ENCODE measurements at places on chromosomes 2 and 18.

GRCh38 chr2:213022987-213023386 lies 128.4 kb downstream of the IKZF2 start:
- DNase-seq = no peak

GRCh38 chr2:121475811-121476571 lies 54.7 kb upstream of the RNU4ATAC start:
- no peak for DNase-seq

GRCh38 chr2:30656079-30656478 lies 151.2 kb downstream of the CAPN13 start:
- no peak for DNase-seq

- no peak for DNase-seq
Observed at GRCh38 chr2:54000524-54000923, 29.7 kb upstream of the PSME4 start.

DNA sequence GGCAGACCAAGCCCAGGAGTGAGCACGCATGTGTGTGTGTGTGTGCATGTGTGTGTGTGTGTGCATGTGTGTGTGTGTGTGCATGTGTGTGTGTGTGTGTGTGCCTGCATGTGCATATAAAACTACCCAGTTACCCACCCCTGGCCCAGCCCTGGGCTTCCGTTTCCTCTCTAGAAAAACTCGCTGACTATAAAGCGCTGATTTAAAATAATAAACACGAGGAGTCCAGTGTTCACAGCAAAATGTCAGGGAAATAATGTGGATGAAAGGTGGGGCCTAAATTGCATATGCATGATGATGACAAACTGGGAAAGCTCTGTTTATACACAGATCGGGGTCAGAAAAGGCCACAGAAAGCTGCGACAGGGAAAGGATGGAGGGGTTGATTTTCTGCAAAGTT lies 7.5 kb downstream of the ADCY3 start:
- DNase-seq = no peak

DNA sequence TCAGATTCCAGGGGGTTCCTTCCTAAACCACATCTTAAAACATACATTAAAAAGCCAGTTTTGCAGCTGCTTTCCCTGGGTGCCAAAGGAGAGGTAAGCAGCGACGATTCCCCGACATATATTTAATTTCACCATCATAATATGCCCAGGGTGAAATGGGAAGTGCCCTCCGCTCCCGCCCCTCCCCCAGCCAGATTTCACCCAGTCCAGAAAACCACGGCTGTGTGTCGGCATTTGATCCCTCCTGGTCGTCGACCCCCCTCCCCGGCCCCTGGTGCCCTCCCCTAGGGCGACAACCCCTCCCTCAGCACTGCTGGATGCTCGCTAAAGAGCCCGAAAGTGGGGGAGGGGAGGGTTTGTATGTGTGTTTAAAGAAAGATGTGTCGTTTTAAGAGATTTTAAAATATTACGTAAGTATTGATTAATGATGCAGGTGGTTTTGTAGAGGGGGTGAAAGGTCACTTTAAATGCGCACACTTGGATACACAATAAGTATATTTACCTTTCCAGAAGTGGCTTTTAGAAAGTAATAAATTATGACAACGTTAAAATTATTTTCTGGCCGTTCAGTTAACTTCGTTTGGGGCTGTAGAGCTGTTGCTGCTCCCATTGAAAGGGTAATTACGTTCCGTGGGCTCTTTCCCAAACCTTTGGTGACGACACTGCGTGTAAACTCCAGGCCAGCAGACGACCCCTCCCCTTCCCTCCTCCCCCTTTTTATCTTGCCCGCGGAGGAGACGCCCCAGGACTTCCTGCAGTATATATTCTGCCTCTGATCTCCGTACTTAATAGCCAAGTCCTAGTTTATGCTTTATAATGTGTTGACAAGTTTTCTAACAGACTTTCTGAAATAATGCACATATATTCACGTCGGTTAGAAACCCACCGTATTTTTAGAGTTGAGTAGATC lies 3.4 kb upstream of the BCL11A start:
- no peak for DNase-seq

GRCh38 chr2:12070581-12070980 lies 324.1 kb downstream of the LPIN1 start:
- no peak for DNase-seq

GRCh38 chr18:49112031-49112430 lies 161.3 kb upstream of the SMAD7 start:
- no peak for DNase-seq

GRCh38 chr2:97880334-97880733 lies 115.4 kb downstream of the TMEM131 start:
- DNase-seq = no peak

DNA sequence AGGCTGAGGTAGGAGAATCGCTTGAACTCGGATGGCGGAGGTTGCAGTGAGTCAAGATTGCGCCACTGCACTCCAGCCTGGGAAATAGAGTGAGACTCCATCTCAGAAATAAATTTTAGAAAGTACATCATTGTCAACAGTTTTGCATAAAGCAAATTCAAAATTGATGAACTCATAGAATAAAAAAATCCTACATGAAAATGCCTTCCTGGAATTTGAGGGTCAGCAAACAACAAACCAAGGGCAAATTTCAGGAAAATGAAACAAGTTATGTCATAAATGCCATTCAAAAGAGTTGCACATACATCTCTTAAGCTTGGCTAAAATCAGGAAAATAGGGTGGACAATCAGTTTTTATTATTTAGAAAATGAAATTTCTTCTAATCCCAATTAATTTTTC lies 45.1 kb downstream of the COL5A2 start:
- DNase-seq = no peak

GRCh38 chr2:150584081-150584480 lies 96.6 kb upstream of the RND3 start:
- no peak for DNase-seq

DNA sequence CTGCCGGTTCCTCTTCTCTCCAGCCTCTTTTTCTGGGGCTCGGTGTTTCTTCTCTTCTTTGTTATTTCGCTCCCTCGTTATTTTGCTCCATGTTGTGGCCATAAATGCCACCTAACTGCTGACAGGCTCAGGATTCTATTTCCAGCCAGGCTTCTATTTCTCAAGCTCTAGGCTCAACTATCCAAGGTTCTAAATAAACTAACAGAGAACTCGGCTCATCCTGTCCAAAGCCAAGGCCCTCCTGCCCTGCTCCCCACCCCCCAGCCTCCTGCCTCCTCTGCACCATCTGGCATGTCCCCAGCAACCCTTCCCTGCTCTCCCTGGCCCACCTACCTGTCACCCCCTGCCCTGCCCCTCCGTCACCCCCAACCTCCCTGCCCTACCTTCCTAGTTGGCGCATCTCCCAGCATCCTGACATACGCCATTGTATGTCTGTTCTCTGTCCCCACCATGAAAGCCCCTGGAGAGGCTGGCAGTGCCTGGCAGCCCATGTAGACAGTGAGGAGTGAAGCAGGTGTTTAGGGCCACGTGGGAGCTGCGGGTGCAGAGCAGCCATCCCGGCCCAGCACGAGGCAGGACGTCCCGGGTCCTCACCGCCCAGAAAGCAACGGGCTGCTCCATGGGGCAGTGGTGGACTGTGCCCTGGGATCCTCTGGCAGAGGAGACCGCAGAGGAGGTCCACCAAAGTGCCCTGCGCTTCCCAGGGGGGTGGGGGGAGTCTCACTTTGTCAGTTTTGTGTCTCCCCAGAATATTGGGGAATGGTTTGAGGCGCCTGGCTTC lies 186.9 kb downstream of the TWIST2 start:
- DNase-seq = no peak

- DNase-seq = no peak
Observed at GRCh38 chr2:177885828-177886466, 186.6 kb downstream of the PDE11A start.

DNA sequence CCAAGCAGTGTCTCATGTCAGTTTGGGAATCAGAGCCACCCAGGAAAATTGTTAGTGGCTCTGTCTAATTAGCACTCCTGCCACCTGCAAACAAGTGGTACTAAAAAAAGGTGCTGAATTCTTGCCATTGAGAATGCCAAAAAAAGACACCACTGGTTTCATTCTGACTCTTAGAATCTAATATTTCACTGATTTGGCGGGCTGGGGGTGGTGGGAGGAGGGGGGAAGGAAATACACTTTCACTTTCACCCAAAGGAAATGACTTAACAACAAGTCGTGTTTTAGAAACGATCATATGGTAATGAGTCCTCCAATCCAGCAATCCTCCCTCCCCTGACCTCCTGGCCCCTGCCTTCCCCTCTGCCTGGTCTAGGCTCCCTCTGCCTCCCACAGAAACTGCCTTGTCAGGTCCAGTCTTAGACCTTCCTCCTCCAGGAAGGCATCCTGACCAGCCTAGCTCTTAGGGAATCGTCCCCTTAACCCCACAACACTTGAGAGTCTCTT lies 4.4 kb upstream of the KLHL29 start:
- DNase-seq = peak; percentile 60

DNA sequence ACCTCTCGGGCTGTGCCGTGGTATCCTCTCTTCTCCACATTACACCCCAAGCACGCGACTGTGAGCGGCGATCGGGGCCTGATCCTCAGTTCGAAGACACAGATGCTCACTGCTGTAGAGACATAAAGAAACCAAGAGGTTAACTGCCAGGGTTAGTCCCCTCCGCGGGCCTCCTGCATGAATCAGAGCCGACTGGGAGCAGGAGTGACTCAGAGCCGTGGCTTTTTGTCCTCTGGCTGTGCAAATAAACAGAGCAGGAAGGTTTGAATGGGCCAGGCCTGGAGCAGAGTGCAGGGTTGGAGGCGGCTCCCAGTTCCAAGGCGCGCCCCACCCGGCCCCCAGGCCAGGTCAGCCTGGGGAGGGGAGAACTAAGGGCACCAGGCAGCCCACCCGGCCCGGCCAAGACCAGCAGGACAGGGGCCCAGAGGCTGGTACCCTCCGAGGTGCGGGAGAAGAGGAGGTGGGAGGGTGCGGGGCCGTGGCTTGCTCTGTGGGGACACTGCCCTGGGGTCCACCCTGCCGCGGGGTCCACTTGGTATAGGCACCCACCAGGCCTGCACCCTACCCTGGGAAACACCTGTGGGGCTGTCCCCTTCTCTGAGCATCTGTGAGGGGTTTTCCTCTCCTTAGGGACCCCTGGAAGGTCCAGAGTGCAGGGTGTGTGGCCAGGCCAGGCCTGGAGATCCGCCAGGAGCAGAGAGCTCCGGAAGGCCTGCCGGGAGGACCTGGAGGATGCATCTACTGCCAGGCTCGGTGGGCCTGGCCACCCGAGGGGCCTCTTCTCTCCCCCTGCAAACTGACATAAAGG lies 16.5 kb downstream of the TWIST2 start:
- peak; percentile 97 for DNase-seq

DNA sequence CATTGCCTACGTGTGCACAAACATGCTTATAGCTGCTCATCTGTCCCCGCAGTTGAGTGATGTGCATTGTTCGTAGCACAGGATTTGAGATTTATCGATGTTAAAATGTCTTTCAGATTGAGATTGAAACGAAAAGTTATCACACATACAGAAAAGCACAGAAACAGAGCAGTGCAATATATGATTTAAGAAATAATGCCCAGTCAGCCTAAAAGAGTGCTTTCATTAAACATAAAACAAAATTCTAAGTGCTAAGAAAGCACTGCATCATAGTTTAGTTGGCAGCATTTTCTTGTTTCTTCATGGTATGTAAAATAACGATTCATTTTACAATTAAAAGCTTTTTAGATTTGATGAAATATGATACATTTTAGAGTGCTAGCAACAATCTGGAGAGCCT lies 31.9 kb upstream of the GORASP2 start:
- DNase-seq = no peak

DNA sequence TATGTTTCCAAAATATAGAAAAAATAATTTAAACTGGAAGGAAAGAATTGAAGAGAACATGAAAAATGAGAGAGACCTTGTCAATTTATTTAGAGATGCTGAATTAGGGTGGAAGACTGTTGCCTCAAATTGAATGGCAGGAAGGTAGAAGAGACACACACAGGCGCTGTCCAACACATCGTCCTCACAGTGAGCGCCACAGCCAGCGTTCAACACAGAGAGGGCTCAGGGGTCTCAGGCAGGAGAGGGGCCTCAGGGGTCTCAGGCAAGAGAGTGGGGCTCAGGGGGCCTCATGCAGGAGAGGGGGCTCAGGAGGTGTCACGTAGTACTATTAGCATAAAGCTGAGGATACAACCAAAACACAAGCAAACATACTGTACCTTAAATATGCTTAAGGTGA lies 65.7 kb downstream of the TMEM18 start:
- DNase-seq = no peak

- DNase-seq = no peak
Observed at GRCh38 chr18:44958455-44958854, 277.8 kb downstream of the SETBP1 start.

- no peak for DNase-seq
Observed at GRCh38 chr2:62939735-62940491, 110.7 kb upstream of the OTX1 start.

- DNase-seq = no peak
Observed at GRCh38 chr2:197700960-197701359, 4.2 kb upstream of the MARS2 start.

GRCh38 chr2:61961231-61961901 lies 55.9 kb downstream of the COMMD1 start:
- DNase-seq = no peak

DNA sequence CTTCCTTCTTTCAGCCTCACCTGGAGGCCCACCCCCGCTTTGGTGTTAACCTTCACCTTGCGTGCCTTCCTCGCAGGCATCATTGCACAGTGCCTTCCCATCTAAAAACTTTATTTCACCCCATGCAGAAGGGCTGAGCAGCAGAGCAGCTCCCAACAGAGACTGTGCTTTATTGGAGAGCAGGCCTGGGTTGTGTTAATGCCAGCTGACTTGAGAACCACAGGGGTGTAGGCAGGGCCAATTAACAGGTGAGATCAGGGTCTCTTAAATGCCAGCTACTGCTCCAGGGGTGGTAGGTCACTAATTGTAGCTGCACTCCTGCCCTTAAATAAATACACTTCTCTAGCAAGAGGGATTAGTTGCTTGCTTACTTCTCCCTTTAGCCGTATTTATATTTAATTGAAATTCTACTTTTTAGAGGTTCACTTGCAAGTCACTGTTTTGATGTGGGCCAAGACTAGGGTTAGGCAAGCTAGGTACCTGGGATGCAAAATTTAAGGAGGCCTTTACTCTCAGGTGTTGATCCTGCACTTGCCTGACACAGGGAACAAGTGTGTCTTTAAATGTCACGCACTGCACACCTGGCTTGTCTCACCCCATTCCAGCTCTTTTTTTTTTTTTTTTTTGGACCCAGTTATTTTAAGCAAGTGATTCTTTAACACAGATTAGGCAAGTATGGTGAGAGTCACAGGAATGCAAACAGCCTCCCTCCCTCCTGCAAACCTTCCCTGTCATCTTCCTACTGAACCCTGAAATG lies 54.5 kb downstream of the LYPD1 start:
- no peak for DNase-seq

DNA sequence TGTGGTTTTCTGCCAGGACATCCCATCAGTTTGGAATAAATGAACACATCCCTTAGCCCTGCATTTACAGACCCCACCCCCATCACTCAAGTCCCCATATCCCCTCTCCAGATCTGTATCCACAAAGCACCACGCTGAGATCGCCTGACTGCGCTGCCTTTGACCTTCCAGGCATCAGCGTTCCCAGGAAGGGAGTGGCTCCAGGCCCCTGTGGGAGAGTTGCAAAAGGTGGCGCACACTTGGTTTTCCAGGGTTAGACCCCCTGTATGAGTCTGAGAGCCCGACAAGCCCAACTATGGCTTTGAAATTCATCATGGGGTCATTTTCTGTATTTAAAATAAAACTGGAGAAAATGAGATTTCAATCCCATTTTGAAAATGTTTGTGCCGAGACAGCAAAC lies 137.0 kb upstream of the ZNF236 start:
- no peak for DNase-seq

All from HTR-8/SVneo (cell line).